Hematopoietic multipotent progenitor cell treated with erythropoietin and hydrocortisone succinate and interleukin-3 and kit ligand, for 6 days (in vitro differentiated cells): ENCODE measurements at places on chromosomes 5 and 9.

- peak; percentile 10 for DNase-seq
Measured at GRCh38 chr5:60521376-60522291, 178.3 kb downstream of the DEPDC1B start.

DNA sequence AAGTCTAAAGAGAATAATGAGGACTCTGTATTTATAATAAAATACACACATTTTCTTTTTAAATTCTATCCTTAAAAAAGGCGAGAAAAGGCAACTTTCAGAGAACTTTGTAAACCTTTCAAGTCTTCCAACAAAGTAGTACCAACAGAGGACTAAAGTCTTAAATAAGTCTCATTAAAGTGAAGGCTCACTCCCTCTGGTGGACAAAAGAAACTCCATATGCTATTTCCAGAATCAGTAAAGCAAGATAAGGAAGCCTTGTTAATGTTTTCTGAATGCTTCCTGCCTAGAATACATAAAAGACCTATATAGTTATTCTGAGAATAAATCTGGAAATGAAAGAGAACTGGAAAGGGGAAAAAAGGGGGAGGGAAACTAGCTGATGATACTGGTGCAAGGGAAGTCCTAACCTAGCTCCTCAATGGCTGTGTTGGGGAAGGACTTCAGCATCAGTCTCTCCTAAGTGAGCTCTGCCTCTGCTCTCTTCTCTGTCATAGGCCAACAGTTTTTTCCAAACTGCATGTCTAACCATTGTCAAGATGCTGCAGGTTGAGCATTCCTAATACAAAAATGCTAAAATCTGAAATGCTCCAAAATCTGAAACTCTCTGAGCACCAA lies 7.2 kb downstream of the HMGCS1 start:
- peak; percentile 91 for DNase-seq

GRCh38 chr9:118128313-118128712 lies 424.1 kb downstream of the TLR4 start:
- DNase-seq, result no peak

- no peak for DNase-seq
Measured at GRCh38 chr5:133015466-133015865, 10.9 kb downstream of the ZCCHC10 start.

DNA sequence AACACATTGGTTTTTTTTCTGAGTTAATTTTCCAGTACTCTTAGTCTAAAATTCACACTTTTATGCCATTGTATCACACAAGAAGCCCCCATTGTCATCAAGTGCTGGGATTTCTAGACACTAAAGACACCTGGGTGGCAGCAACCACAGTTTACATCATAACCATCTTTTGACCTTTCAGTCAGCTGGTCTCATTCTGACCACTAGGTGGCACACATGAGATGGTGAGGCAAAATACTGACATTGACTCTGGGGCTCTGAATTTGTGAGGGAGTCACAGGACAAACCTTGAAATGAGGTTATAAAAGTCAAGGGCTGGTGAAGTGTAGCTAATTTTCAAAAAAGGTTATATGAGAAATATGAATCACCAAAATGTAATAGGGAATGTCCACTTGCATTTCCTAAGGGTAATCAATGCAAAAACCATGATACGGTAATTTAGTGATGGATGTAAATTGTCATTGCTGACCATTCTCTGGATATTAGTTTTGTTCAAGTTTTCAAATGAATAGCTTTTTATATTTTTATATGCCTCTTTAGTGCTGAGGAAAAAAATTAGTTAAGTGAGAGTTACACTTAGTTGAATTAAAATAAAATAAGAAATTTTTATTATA lies 229.4 kb downstream of the DMAC1 start:
- peak; percentile 83 for DNase-seq

DNA sequence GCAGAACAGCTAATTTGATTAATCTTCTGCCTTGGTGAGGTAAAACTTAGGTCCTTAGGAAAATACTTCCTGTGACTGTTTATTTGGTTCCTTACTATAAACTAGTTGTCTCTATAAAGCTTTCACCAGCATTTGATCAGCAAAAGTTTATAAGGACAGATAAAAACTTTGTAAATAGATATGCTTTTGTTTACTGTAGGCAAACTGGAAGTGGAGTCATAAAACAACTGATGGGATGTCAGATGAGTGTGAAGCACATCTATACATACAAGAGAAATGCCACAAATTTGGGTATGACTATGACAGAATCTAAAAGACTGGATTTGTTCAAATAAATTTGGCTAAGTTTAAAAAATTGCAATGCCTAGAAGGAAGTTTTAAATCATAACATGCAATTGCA lies 5.5 kb downstream of the PTGER4 start:
- DNase-seq, result no peak

- DNase-seq, result no peak
Measured at GRCh38 chr9:120855827-120856670, 13.3 kb upstream of the PSMD5 start.

GRCh38 chr5:174735498-174736330 lies 11.3 kb downstream of the MSX2 start:
- DNase-seq, result peak; percentile 20

DNA sequence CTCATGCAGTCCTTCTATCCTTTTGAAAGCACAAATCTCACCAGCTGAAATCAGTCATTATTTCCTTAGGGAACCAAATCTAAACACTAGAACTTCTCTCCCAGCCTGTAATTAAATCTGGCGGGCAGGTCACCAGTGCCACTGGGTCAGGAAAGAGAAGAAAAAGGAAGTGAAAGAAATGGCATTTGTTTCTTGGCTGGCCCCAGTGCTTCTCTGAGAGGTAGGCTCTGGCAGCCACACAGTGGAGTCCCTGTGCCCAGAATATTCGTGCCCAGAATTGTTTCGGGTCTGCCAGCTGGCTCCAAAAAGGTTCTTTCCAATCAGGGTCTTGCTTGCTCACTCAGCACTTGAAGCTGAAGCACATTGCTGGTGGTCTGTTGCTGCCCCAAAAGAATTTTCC lies 133.9 kb upstream of the MTAP start:
- DNase-seq, result no peak

- DNase-seq, result no peak
Measured at GRCh38 chr9:95985440-95986055, 110.1 kb downstream of the ERCC6L2 start.

DNA sequence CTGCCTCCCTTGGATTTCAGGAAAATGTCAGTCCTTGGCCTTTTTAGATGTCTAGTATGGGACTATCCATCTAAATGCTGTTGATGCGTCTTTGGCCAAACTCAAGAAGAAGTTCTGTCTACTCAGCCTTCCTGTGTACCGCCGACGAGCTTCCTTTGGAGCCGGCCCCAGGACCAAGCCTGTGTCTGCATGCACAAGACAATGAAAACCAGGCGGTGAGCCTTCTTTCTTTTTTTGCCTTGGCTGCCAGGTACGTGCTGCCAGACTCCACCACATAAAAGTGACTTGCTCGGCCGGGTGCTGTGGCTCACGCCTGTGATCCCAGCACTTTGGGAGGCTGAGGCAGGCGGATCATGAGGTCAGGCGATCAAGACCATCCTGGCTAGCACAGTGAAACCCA lies 6.0 kb upstream of the NEURL1B start:
- DNase-seq, result no peak

DNA sequence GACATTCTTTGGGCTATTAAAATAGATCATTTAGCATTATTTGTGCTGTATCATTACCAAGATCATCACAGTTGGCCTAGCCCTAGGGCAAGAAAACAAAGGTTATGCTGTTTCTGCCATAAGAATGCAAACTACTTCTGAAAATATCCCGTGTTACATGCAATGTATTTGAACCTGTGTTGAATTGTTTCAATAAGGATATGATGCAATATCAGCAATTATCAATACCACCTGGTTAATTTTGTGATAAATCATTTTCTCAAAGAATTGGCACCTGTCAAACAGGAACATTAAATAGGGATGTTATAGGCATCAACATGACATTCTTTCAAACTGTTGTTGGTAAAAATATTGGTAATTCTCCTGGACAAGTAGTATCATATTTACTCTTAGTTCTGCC lies 2002.0 kb upstream of the CDH9 start:
- DNase-seq, result no peak

- DNase-seq, result peak; percentile 97
Measured at GRCh38 chr9:133160742-133161546, 2.8 kb downstream of the GBGT1 start.

DNA sequence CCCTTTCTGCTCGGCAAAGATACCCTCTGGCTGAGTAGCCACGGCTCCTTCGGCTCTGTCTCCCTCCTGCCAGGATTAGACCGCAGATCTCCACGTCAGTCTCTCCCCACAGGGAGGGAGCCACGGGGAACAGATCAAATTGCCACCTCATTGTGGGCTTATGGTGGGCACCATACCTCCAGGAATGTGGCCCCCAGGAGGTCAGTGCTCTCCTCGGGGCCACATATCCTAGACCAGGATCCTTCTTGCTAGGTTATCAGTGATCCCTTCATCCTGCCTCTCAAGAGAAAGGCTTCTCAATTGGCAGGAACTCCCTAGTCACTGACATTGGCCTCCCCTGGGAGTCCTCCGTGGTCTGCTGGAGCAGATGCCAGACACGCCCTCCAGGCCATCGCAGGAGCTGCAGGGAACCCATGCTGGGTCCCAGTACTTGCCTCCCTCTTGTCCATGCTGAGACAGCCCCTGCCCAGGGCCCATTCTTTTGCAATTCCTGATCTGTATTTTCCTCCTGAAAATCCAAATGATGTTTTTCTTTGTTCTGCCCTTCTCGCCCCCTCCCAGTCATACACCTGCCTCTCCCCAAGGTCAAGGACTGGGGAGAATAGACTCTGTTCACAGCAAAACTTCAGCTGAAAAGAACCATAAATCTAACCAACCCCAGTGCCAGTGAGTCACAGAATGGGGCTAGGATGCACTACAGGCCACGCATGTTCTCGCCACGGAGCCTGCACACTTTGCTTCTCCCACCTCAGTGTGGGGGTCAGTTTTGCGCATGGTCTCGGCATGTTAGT lies 31.6 kb upstream of the ENHO start:
- DNase-seq, result no peak

- no peak for DNase-seq
Measured at GRCh38 chr5:168404365-168404764, 81.9 kb upstream of the RARS1 start.

DNA sequence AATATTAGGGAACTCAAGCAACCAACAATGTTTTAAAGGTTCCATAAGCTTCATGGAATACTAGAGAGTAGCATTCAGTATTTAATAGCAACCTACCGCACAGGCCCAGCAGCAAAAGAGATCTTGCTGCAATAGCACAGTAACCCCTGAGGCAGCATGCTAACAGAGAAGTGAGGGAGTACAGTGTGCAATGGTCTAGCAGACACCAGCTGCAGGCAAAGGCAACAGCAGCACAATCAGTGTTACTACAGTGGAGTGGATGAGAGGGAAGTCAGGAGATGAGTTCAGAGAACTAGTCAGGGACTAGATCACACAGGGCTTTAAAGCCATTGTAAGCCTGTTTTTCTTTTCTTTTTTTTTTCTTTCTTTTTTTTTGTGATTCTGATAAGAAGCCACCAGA lies 2.8 kb downstream of the TICAM2 start:
- DNase-seq, result peak; percentile 17

DNA sequence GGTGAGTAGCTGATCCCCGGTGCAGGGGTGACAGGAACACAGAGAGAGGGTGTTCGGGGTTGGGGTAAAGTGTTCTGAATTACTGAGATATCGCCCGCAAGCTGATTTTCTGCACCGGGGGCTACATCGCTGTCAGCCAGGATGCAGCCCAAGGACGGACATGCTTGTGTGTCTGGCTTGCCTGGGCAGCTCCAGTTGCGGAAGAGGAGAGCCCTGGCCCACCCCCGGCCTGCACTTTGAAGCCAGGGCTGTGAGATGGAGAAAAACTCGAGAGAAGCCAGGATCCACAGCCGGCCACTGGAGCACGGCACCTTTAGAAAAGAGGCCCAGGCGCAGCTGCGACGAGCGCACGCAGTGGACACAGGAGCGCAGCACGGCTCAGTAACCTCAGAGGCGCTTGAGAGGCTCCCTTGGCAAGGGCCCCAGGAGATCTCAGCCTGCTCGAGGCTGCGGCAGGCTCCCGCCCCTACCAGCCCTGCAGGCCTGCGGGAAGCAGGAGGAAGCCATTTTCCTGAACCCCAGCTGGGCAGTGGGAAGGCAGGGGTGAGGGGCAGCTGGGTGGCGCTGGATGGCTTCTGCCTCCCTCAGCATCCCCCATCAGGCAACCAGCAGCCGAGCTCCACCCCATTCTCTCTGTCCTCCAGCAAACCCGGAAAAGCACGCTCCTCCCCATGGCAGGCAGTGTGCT lies 59.2 kb downstream of the C9orf50 start:
- DNase-seq, result no peak

DNA sequence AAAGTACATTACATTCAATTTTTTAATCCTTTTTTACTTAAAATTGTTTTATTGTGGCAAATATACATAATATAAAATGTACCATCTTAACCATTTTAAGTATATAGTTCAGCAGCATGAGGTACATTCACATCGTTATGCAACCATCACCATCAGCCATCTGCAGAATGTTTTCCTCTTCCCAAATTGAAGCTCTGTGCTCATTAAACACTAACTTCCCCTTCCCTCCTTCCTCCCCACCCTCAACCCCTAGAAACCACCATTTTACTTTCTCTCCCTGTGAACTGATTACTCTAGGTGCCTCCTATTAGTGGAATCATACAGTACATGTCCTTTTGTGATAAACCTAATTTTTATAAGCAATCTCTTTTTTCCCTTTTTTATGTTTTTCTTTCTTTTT lies 15.6 kb downstream of the TEX53 start:
- peak; percentile 22 for DNase-seq
